Cardiac fibroblast (primary cell): ENCODE measurements at places on chromosomes 16 and 17.

- DNase-seq: no peak
Observed at GRCh38 chr17:8324923-8325322, 14.7 kb upstream of the ODF4 start.

DNA sequence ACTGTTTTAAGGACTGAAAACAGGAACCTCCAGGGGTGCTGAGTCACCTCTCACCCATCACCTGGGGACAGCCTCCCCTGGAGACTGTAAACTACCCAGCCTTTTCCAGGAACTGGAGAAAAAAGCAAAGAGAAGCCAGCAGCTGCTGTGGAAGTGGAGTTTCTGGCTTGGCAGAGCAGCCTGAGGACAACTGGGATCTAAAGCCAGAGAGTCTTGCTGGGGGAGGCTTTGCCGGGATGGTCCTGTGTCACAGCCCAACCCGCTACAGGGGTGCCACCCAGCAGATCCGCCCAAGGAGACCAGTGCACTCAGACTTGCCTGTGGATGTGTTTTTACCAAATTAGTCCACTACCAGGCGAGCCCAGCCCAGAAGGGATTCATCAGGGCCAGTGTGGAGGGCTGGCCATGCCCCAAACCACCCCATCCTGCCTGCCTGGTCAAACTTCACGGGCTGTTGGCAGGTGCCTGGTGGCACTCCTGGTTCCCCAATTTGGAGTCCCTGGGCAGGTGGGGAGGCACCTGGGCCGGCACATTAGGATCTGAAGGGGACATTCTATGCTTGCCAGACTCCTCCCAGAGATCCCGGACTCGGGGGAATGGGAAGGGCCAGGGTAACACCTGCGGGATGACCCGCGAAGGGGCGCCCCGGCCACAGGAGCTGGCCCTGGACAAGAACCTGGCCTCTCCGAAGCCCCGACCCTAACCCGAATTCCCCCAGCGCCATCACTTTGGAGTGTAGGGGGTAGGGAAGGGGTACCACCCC is 771 bp downstream of the MSRB1 start:
- DNase-seq: peak; percentile 53

DNA sequence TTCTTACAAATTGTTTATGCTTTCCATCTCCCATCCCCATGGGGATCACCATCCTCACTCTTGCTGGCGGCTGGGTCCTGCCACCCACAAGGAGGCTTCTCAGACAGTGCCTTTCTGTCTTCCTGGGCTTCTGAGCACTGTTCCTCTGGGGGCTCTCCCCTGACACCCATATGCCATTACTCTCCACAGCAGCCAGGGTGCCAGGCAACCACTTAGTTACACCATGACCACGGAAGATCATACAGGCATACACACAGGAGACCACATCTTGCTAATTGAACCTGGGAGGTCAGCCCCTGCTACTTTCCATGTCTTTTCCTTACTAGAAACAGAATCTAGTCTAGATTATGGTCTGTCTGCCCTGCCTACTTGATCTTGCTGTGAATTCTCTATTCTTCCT is 27.7 kb upstream of the HS3ST2 start:
- no peak for DNase-seq

DNA sequence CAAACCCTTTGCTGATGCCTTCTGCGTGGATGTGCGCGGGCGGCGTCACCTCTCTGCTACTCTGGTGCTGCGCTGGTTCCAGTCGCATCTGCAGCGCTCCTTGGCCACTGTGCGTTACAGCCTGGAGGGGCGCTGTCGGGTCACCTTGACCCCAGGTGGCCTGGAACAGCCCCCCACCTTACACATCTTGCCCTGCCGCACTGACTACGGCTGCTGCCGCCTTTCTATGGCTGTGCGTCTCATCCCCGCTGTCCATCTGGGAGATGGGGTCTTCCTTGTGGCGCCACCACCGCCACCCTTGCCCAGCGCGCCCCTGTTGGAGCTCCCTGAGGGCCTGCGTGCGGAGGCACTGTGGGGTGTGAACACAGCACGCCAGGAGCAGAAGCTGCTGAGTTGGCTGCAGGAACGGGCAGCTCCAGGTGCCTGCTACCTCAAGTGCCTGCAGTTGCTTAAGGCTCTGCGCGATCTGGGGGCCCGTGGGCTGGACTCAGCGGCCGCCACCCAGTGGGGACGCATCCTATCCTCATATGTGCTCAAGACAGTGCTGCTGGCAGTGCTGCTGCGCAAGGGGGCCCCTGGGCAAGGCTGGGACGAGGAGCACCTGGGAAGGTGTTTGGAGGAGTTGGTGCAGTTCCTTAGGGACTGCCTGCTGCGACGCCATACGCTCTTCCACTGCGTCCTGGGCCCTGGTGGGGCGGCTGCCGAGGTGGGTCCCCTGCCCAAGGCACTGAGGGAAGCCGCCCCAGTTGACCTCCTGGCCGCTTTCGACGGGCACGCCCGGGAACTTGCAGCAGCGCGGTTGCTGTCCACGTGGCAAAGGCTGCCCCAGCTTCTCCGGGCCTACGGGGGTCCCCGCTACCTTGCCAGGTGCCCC is 1.6 kb downstream of the ITPRIPL2 start:
- peak; percentile 23 for DNase-seq

GRCh38 chr16:23857881-23858269 is 22.1 kb downstream of the PRKCB start:
- no peak for DNase-seq

DNA sequence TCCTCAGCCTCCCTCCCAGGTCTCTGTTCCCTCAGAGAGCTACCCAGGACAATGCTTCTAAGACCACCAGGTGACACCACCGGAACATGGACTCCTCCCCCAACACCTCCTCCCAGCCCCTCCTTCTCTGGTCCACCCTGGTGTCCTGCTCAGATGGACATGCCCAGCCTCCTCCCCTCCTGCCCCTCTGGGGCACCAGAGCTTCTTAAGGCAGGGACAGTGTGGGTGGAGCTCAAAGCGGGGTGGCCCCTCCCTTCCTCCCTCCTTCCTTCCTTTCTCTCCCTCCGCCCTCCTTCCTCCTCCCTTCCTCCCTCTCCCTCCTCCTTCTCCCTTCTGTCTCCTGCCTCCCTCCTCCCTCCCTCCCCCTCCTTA is 22.7 kb downstream of the TRPV3 start:
- peak; percentile 74 for DNase-seq

GRCh38 chr17:55062921-55063320 is 94.4 kb downstream of the STXBP4 start:
- no peak for DNase-seq

- DNase-seq: peak; percentile 51
Observed at GRCh38 chr17:42562388-42563142, 617 bp downstream of the COASY start.

DNA sequence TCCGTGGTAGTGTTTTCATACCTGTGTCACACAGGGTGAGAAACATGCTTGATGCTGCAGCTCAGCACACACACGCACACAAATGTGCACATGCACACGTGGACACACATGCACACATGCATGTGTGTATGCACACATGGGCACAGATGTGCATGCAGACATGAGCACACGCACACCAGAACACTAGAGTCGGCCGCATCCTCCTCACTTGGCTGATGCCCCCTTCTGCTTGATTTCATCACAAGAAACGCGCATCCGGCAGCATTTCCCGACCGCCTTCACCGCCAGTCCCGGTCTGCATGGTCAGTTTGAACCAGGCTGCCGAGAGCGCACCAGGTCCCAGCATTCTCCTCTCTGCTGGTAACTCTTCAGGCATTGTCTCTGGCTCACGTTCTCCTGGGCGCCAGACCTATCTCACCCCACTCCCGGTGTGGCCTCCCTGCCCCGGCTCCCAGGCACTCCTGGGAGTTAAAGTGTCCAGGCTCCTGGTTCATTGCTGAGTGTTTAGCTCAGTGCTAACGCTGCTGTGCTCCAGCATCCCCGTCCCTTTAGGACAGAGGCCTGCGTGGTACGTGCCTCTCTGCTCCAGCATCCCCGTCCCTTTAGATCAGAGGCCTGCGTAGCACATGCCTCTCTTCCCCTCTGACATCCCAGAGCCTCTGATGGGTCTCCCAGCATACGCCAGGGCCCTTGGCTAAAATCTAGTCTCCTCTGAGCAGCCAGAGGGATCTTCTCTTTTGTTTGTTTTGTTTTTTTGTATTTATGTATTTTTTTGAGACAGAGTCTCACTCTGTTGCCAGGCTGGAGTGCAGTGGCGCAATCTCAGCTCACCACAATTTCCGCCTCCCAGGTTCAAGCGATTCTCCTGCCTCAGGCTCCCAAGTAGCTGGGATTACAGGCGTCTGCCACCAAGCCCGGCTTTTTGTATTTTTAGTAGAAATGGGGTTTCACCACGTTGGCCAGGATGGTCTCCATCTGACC is 16.0 kb downstream of the BAIAP2 start:
- no peak for DNase-seq

GRCh38 chr16:81995651-81996050 is 15.6 kb downstream of the SDR42E1 start:
- DNase-seq: peak; percentile 62

- no peak for DNase-seq
Observed at GRCh38 chr16:12811441-12812383, 8.0 kb upstream of the CPPED1 start.

- DNase-seq: no peak
Observed at GRCh38 chr16:65069766-65070165, 52.1 kb downstream of the CDH11 start.

- DNase-seq: peak; percentile 9
Observed at GRCh38 chr16:63617990-63618763, 1503.7 kb downstream of the CDH11 start.

- no peak for DNase-seq
Observed at GRCh38 chr16:82470620-82471152, 156.1 kb upstream of the CDH13 start.

GRCh38 chr16:28237754-28238357 is 26.1 kb upstream of the XPO6 start:
- no peak for DNase-seq

- peak; percentile 77 for DNase-seq
Observed at GRCh38 chr17:48068491-48068961, 20.4 kb downstream of the NFE2L1 start.

GRCh38 chr16:89449726-89450335 is 40.5 kb downstream of the ANKRD11 start:
- peak; percentile 24 for DNase-seq

DNA sequence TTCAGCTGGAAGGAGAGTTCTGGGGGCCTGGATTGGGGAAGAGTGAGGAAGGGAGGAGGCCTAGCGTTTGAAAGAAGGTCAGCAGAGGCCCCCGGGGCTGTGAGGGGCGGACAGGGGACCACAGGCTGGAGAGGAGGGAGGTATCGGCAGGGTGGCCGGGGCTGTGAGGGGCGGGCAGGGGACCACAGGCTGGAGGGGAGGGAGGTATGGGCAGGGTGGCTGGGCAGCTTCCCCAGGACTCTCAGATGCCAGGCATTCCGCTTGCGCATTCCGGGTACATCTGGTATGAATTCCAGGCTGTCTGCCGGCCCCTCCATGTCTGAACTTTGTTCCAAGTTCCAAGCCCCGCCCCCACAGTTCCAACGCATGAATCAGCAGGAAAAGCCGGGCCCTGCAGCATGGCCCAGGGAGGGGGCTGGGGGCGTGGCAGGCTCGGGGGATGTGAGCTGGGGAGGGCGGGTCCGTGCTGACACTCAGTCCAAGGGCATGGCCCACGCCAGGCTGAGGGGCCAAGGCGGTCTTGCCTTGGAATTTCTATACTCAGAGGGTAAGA is 4.3 kb upstream of the TLCD2 start:
- DNase-seq: peak; percentile 99

DNA sequence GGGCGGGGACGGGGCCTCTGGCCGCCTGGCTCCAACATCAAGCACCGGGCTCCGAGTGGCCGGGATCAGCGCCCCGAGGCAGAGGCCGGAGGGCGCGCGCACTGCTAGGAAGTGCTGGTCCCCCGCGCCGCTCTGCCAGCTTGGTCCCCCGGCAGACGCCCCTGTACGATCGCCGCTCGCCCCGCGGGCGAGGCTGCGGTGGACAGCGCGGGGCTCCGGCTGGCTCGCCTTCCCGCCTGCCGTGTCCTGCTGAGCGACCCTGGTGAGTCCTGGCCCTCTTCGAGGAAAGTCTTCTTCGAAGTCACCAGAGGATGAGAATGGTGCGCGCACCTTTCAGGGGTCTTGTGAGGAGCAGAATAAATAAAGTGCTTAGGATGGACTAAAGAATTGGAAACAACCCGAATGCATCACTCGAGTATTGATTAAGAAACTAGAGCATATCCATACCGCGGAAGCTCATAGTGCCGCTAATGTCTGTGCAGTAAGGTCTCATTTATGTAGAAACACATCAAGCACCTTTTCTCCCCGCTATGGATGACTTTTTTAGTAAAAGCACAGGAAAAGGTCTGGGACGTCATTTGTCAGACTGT is 392 bp downstream of the ZNF213 start:
- DNase-seq: no peak

DNA sequence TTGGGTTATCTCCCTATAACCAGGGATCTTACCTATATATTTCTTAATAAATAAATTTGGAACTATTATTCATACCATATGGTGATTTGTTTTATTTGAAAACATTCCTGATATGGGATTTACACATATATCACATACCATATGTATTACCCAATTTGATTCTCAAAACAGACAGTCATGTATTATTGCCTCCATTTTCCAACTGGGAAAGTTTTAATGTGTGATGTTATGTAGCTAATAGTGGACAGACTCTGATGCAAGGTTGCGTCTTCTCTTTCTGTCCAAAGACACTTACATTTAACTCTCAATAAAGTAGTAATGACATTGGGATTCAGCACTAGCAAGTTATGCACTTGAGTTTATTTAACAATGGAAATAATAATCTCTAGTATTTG is 1.1 kb downstream of the KRTAP9-9 start:
- no peak for DNase-seq

GRCh38 chr17:66018786-66019185 is 173.1 kb downstream of the CEP112 start:
- no peak for DNase-seq

DNA sequence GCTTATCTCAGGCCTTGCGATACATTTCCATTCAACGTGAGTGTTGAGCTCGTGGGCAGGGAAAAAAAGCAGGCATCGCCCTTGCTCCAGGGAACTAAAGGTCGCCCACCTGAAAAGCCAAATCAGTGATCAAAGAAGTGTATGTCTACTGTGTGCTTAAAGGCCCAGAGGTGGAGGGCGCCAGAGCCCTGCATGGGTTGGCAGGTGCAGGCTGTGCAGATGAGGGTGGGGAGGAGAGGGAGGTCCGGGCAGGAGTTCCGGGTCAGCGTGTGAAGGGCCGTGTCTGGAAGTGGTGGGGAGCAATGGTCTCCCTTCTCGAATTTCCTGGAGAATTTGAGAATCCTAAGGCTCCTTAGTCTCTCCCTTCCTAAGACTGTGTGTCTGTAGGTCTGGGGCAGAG is 7.2 kb downstream of the ADAM11 start:
- no peak for DNase-seq

- no peak for DNase-seq
Observed at GRCh38 chr16:72464597-72465368, 292.8 kb upstream of the PMFBP1 start.

- no peak for DNase-seq
Observed at GRCh38 chr17:64092952-64093451, 36.9 kb downstream of the ERN1 start.

GRCh38 chr17:74631468-74632450 is 8.2 kb upstream of the CD300E start:
- DNase-seq: no peak
